Brain (organoid and tissue), 16 donors: ENCODE measurements at places on chromosomes 5 and 9. TPM values are rescaled to one million over a fixed set of nuclear protein-coding genes. Genes with fewer than 3 reads are reported as not detected.

Gene GABBR2
- 14.3 TPM for polyA plus RNA-seq

Gene NTNG2
- polyA plus RNA-seq = 8.9 TPM

Gene GPBP1
- 31.4 TPM for polyA plus RNA-seq

Gene GRIN1
- 81.8 TPM for polyA plus RNA-seq

Gene CD14
- 22.3 TPM for polyA plus RNA-seq

Gene TMEM171
- polyA plus RNA-seq = 2.1 TPM

Gene EIF4EBP3
- polyA plus RNA-seq = 14.9 TPM

Gene CD74
- 333 TPM for polyA plus RNA-seq

Gene CD274
- 0.27 TPM for polyA plus RNA-seq

Gene GRXCR2
- not detected for polyA plus RNA-seq

Gene NUTM2G
- polyA plus RNA-seq = not detected

Gene SLC6A19
- not detected for polyA plus RNA-seq

Gene PCDHGA3
- 4.4 TPM for polyA plus RNA-seq

Gene CDH6
- 1.9 TPM for polyA plus RNA-seq

Gene NME5
- polyA plus RNA-seq = 5.1 TPM

Gene NIM1K
- 3.3 TPM for polyA plus RNA-seq

Gene STPG3
- polyA plus RNA-seq = not detected

Gene PHF24
- polyA plus RNA-seq = 14.7 TPM

Gene SMIM27
- polyA plus RNA-seq = 44.9 TPM

Gene SPINK4
- polyA plus RNA-seq = not detected

Gene MRNIP
- polyA plus RNA-seq = 24.3 TPM

Gene HSPA9
- 141 TPM for polyA plus RNA-seq

Gene NMUR2
- not detected for polyA plus RNA-seq

Gene FUT7
- polyA plus RNA-seq = not detected

Gene DELE1
- polyA plus RNA-seq = 25.2 TPM

Gene ADAMTSL1
- polyA plus RNA-seq = 43.5 TPM

Gene UBE2D2
- 182 TPM for polyA plus RNA-seq

Gene TSLP
- 1.1 TPM for polyA plus RNA-seq

Gene LRRTM2
- 2.8 TPM for polyA plus RNA-seq

Gene IL9
- polyA plus RNA-seq = not detected

Gene SIT1
- 2.0 TPM for polyA plus RNA-seq

Gene FOXI1
- 1.3 TPM for polyA plus RNA-seq

Gene LMX1B
- polyA plus RNA-seq = not detected

Gene TEX48
- polyA plus RNA-seq = not detected

Gene MELK
- 35.0 TPM for polyA plus RNA-seq

Gene IFNK
- polyA plus RNA-seq = not detected

Gene NCS1
- polyA plus RNA-seq = 120 TPM
